Left renal pelvis (tissue), 4 donors: ENCODE measurements at places on chromosomes 12 and 14.

DNA sequence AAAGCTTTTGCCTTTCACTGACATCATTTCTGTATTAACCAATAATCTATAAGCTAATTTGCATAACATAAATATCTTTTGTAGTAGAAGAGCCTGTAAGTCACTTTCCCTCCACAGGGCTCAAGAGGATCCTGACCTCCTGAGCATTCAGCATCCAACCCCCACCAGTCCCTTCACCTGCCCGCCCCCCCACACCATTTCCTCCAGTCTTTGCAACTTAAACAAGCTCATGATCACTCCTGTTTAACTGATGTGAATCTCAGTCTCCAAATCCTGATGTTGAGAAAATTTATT, 12.0 kb upstream of the CRY1 start:
- no peak for DNase-seq

GRCh38 chr12:88816201-88816600, 235.9 kb upstream of the KITLG start:
- no peak for DNase-seq

DNA sequence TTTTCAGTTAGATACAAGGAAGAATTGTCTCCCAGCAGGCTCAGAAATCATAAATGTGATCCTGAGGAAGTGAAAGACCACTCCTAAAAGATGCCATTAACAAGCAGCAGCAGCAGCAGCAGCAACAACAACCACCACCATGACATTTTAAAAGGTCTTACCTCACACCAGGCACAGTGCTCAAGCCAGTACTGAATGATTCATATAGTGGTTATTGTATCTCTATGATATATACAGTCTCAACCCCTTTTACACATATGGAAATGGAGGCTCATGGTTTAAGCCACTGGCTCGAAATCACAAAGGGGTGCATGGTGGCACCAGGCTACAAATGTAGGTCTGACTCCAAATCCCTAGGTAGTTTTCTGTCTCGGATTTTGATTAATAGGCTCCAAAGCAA, 126.9 kb downstream of the KTN1 start:
- no peak for DNase-seq

DNA sequence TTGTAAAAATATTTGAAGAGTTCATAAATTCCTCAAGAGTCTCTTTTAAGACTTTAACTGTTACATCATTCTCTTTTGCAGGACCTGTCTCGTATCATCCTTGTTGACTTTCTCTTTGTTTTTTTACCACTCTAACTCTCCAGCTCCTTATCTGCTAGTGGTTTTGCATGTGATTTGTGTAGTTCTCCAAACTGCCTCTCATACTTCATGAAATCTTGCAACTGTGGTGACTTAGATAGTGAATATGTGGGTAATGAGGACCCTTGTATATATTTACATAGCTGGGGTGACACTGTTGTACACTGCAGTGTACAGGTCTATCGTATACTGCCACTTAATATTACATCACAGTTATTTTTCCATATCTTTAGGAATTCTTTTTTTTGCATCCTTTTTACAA, 40.2 kb upstream of the EMP1 start:
- DNase-seq = no peak

- DNase-seq = no peak
Observed at GRCh38 chr14:25349269-25349668, 299.3 kb upstream of the STXBP6 start.

DNA sequence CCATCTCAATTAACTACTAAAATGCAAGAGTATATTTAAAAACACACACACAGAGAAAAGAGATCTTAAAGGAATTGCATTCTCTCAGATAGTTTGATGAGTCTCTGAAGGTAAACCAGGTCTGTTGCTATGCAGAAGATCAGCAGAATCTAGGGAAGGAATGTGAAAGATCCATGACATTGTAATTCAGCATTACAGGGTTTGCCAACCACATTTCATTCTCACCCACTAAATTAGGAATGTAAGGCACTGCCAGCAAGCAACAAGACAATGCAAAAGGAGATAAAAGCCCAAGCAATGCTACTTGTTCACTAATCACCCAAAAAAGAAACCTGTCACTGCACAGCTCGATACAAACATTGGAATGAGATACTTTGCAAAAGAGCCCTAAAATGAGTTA, 106.3 kb downstream of the LRIG3 start:
- no peak for DNase-seq

DNA sequence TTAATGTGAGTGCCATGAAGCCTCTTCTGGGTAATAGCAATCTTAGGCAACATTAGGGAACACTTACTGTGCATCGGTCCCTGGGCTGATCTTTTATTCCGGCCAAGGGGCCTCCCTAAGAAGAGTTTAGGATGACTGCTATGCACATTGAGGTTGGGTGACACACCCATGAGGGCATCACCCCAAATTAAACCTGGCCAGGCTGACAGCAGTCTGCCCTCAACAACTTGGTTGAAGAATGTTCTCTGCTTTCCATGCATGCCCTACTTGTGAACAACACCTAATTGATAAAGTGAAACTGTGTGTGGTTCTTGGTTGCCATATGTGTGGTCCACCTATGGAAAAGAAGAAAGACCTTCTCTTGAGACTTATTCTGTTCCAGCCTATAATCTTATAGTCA, 1098.0 kb downstream of the BCL11B start:
- DNase-seq = no peak

DNA sequence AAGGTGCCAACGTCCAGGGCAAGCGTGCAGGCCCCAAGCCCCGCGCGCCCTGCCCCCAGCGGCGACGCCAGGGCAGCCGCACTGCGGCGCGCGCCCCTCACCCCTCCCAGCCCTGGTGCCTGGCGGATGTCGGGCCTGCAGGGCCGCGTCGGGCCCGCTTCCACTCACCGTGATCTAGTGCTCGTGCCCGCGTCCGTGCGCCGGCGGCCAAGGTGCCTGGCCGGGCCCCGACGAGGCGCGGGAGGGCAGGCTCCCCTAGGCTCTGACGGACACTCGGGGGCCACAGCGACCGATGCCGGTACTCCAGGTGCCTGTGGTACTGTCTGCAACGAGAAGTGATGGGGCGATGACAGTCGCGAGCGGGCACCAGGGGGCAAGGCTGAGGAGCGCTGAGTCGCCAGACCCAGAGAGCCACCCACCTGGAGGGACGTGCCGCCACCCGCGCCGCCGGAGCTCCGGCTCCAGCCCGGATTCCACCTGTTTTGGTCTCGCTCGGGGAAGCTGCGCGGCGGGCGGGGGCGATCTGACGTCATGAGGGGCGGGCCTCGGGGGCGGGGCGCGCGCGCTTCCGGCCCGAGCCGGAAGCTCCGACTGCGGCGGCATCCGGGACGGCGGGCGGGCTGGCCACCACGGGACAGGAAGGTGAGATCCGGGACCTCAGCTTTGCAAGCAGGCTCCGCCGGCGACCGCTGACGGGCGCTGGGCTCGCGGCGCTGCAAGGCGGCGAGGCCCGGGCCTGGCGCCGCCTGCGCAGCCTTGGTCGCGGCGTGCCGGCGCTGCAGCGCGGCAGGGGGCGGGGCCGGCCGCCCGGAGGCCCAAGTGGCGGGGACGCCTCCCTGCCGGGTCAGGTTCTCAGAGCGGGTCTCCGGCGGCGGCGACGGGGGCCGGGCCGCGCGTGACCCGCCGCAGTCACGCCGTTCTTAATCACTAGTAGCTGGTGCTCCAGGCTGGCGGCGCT, at the start of the genes LYSET and MOAP1:
TSS of gene LYSET (plus strand) at position 927 of the 958 bp plus-strand sequence. CDS start 89 bp downstream, outside the sequence.
TSS of gene MOAP1 (minus strand) at position 507 of the 958 bp plus-strand sequence. CDS start 655 bp downstream, outside the sequence.
- DNase-seq = no peak

DNA sequence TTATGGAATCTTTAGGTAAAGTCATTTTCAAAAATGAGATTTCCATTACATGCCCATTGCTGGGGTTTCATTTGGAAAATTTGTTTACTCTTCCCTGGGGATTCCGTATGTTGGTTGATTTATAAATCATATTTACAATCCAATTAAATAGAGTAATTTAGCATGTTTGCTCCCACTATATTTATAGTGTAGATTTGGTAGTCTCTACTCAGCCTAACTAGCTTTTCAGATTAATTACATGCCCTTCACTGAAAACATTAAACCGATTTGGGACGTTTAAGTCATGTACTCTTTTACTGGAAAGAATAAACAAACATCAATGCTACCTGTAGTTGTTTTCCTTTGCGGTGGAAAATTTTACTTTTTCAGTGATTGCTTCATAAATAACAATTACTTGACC, 10.4 kb downstream of the PAX9 start:
- DNase-seq = no peak

- DNase-seq = no peak
Observed at GRCh38 chr14:37585101-37585511, 9.9 kb downstream of the FOXA1 start.

DNA sequence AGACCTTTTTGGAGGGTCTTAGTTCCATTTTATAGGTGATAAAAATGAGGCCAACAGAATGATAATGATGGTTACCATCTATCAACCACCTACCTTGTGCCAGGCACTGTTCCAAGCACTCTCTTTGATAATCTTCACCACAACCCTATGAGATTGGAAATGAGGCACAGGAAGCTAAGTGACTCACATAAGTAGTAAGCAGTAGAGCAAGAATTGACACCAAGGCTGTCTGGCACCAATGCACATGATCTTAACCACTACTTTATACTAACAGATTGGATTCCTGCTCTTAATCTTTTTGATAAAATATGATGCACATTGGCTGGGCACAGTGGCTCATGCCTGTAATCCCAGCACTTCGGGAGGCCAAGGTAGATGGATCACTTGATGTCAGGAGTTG, 91.4 kb downstream of the DRAM1 start:
- no peak for DNase-seq

DNA sequence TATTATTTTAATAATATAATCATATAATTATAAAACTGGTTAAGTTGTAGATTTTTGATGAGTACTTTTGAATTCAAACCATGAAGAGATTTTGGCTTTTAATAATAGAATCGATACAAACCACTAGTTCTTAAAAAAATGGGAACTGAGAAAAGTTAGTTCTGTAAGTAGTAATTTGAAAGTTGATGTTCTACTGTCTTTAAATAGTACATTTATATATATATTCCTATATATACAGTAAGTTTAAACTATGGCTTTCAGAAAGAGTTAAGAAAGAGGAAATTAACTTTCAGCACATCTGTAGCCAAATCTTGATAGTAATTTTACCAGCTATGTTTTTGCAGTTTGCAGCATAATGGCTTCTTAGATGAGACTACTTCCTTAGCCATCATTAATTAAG, 7.8 kb downstream of the LRRK2 start:
- DNase-seq = no peak

DNA sequence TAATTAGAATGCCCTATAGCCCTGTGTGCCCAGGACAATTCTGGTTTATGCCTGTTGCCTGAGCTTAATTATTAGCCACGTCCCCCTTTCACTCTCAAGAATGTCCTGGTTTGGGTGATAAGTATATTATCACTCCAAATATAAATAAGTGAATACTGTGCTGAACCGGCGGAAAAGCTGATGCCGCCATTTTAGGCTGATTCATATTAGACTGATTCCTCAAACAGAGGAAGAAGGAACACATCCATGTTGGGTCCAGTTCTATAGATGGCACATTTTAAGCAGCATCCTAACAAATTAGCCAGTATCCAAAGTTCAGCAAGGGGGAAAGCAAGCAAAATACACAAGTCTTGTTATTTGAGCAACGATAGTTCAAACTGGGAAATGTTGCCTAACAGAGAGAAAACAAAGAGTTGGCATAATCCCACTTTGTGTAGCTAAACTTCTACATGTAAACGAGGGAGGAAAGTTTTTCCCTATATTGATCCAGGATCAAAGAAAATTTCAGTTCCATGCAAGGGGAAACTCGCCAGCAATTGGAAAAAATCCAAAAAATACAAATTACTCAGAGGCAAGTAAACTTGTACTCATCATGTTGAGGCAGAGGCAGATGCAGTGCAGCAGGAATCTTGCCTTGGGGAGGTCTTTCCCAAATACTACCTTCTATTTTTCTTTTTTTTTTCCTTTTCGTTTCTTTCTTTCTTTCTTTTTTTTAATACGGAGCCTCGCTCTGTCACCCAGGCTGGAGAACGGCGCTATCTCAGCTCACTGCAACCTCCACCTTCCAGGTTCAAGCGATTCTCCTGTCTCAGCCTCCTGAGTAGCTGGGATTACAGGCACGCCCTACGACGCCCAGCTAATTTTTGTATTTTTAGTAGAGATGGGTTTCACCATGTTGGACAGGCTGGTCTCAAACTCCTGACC, 96.2 kb downstream of the ITPR2 start:
- no peak for DNase-seq

GRCh38 chr12:132776816-132777568, 15.4 kb upstream of the ANKLE2 start:
- DNase-seq = no peak

GRCh38 chr12:1457901-1458300, 136.5 kb downstream of the FBXL14 start:
- DNase-seq = no peak

DNA sequence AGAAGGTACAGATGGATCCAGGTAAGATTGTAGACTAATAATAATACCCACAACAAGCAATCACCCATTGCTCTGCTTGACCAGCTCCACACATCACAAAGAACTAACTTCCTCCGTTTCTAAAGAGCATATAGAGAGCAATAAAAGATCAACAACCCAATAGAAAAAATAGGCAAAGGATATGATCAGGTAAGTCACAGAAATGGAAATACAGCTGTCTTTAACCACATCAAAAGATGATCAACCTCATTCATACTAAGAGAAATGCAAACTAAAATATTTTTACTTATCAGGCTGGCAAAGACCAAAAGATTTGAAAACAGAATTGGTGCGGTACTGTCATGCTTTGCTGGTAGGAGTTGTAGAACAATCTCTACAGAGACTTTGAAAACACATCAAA, 8.9 kb downstream of the C2CD5 start:
- DNase-seq = no peak

GRCh38 chr14:36281309-36281708, 39.1 kb downstream of the MBIP start:
- no peak for DNase-seq

- no peak for DNase-seq
Observed at GRCh38 chr14:53022593-53022992, 71.7 kb upstream of the FERMT2 start.

DNA sequence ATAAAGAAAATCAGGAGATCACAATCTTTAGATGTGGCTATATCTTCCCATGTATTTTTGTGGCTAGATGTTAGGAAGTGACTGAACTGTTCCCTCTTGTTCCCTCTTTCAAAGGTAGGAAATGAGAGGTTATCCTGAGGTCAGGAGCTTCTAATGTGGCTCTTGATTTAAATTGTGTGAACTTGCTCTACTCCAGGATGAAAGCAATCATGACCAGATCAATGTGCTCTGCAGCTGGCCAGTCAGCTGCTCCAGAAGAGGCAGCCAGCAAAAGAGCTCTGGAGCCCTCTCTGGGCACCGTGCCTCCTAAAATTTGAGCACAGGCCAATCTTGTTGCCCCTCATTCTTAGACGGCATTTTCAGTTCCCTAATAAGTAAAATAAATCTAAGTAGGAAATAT, 32.0 kb downstream of the CDK17 start:
- no peak for DNase-seq

- no peak for DNase-seq
Observed at GRCh38 chr12:25459541-25459951, 93.5 kb downstream of the LMNTD1 start.

DNA sequence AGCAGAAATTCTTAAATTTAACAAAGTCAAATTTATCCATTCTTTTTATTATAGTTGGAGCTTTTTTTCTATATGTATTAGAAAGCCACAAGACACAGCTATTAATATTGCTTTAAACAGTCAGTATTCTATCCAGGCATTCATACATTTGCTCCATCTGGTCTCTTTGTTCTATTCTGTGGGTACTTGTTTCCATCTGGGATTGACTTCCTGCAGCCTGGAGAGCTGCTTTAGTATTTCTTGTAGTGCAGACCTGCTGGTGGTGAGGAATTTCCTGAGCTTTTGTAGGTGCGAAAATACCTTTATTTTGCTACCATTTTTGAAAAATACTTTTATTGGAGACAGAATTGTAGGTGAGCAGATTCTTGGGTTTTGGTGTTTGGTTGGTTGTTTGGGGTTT, 29.0 kb downstream of the CCDC60 start:
- no peak for DNase-seq
